ENCODE measurements at places on chromosomes 5 and 9.

DNA sequence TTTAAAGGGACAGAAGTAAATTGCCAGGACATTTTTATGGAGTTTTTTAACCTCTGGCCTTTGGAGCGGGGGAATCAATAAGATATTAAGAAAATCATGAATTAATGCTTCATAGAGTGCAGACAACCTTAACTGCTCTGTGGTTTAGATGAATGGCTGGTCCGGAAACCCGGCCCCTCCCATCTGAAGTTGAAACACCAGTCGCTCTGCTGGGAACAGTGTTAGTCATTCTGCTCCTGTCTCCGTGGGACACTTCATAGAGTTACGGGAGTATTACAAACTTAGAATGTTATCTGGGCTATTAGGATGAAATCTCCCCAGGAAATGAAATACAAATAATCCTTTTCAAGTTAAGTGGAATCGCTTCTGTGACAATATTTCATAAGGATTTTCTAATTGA, 110.1 kb upstream of the IRX2 start:
- no peak overlapping the region for H3K4me3 ChIP-seq
- H3K27ac ChIP-seq = no peak overlapping the region
- H3K27me3 ChIP-seq = no peaks in the 10 kb centered on the region
- H3K4me1 ChIP-seq = no peaks in the 10 kb centered on the region

GRCh38 chr5:24899180-24899579, 254.4 kb upstream of the CDH10 start:
- no peak for DNase-seq
- H3K4me3 ChIP-seq = no peak overlapping the region
- H3K27ac ChIP-seq = no peak overlapping the region
- H3K27me3 ChIP-seq = no peaks in the 10 kb centered on the region
- no peaks in the 10 kb centered on the region for H3K36me3 ChIP-seq
- no peaks in the 10 kb centered on the region for H3K4me1 ChIP-seq

DNA sequence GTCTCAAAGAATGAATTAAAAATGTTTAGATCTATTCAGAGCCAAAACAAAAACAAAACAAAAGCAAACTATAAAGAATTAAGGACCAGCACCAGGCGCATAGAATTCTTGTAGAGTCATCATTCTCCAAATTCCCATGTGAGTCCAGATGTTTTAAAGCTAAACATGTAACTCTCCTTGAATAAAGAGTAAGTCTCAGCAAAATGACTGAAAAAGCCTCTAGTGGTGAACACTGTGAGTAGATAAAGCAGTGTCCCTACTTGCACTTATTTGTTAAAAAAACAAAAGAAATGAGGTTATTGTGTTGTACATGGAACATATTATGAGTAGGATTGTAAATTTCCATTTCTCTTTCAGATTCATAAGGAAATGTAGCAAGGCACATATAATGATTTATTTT, 44.0 kb downstream of the NNT start:
- H3K27ac ChIP-seq = no peak overlapping the region
- H3K4me1 ChIP-seq = no peaks in the 10 kb centered on the region
- DNase-seq = no peak
- H3K27me3 ChIP-seq = no peaks in the 10 kb centered on the region
- H3K36me3 ChIP-seq = no peaks in the 10 kb centered on the region

- no peak overlapping the region for H3K4me3 ChIP-seq
- peaks cover 5% of the 10 kb centered on the region for H3K4me1 ChIP-seq
- DNase-seq = no peak
- H3K36me3 ChIP-seq = no peaks in the 10 kb centered on the region
- H3K27ac ChIP-seq = no peak overlapping the region
These were observed 143.3 kb downstream of the ALDH1A1 start for GRCh38 chr9:72809586-72809985.

GRCh38 chr9:127963041-127963358, 17.8 kb downstream of the EEIG1 start:
- no peak overlapping the region for H3K4me3 ChIP-seq
- peaks cover 50% of the 10 kb centered on the region for H3K4me1 ChIP-seq
- no peak for DNase-seq
- H3K27ac ChIP-seq = peak overlapping the region; percentile 96
- no peaks in the 10 kb centered on the region for H3K36me3 ChIP-seq

- DNase-seq = no peak
- H3K27ac ChIP-seq = no peak overlapping the region
These were observed 5.3 kb upstream of the ARHGEF37 start for GRCh38 chr5:149576021-149576420.

DNA sequence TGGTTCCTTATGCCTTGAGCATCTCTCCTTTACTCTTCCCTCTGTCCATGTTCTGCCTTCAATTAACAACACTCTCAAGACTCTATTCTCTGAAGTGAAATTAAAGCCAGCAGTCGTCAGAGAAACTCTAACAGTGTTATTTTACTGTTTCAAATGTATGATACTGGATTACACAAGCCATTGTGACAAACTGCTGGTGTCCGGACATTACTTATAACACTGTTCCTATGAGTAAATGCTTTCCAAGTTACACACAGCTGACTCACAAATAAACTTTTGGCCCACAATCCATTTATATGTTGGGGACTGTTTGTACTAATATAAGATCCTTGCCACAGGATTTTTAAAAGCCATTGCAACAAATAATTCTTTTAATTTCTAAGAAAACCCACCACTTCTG, 63.2 kb upstream of the GHR start:
- DNase-seq = no peak
- no peaks in the 10 kb centered on the region for H3K36me3 ChIP-seq
- no peaks in the 10 kb centered on the region for H3K4me1 ChIP-seq
- no peak overlapping the region for H3K4me3 ChIP-seq
- H3K27me3 ChIP-seq = no peaks in the 10 kb centered on the region
- H3K27ac ChIP-seq = no peak overlapping the region

DNA sequence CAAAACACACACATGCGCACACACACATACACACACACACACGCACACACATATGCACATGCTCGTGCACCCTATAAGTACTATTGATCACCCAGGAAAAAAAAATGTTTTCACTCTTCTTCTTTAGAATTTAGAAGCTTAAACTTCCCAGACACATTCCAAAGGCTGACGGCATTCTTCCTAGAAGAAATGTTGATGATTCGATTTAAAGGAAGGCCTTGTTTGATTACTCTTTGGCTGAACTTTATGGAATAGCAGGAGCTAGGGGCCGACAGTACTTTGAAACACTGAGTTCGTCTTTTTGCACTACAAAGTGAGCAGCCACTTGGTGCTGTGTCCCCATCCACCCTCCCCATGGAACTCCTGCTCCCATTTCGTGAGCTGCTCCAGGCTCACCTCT, 113.2 kb downstream of the EGFLAM start:
- no peaks in the 10 kb centered on the region for H3K36me3 ChIP-seq
- H3K27me3 ChIP-seq = no peaks in the 10 kb centered on the region
- DNase-seq = no peak
- H3K4me3 ChIP-seq = no peak overlapping the region
- no peaks in the 10 kb centered on the region for H3K4me1 ChIP-seq

DNA sequence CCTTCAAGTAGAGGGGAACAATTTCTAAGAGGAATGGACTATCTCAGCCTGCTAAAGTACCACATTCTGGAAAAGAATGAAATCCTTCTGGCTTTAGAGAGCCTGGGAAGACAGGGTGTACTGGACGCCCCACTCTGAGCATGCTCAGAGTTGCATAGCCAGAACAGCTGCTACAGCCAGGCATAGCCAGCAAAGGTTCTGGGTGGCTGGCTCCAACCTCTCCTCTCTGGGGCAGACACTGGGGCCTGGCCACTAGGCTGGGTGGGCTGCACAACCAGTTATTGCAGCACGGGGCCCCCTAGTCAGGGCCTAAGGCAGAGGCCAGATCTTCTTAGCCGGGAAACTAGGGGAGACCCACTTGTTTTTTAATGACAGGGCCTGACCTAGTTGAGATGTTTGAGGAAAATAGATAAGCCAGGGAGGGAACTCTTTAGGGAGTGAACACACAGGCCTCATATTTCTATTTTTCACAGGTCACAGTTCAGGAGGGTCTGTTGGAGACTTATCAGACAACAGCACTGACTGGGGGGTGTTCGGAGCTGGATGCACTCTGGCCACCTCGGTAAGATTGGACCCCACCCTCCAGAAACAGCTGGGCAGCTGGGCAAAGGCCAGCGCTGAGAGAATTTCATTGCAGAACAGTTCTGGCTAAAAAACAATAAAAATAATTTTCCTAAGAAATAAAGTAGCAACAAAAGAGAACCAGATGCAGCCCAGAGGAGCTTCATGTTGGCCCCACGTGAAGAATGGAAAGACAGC, 142.9 kb downstream of the LPAR1 start:
- no peak overlapping the region for H3K27ac ChIP-seq
- peak; percentile 30 for DNase-seq
- H3K4me1 ChIP-seq = no peaks in the 10 kb centered on the region
- H3K4me3 ChIP-seq = no peak overlapping the region
- no peaks in the 10 kb centered on the region for H3K36me3 ChIP-seq

- no peak overlapping the region for H3K4me3 ChIP-seq
- no peak overlapping the region for H3K27ac ChIP-seq
- DNase-seq = no peak
- no peaks in the 10 kb centered on the region for H3K4me1 ChIP-seq
- no peaks in the 10 kb centered on the region for H3K27me3 ChIP-seq
- H3K36me3 ChIP-seq = no peaks in the 10 kb centered on the region
These were observed 25.8 kb upstream of the SMIM23 start for GRCh38 chr5:171759777-171760176.

DNA sequence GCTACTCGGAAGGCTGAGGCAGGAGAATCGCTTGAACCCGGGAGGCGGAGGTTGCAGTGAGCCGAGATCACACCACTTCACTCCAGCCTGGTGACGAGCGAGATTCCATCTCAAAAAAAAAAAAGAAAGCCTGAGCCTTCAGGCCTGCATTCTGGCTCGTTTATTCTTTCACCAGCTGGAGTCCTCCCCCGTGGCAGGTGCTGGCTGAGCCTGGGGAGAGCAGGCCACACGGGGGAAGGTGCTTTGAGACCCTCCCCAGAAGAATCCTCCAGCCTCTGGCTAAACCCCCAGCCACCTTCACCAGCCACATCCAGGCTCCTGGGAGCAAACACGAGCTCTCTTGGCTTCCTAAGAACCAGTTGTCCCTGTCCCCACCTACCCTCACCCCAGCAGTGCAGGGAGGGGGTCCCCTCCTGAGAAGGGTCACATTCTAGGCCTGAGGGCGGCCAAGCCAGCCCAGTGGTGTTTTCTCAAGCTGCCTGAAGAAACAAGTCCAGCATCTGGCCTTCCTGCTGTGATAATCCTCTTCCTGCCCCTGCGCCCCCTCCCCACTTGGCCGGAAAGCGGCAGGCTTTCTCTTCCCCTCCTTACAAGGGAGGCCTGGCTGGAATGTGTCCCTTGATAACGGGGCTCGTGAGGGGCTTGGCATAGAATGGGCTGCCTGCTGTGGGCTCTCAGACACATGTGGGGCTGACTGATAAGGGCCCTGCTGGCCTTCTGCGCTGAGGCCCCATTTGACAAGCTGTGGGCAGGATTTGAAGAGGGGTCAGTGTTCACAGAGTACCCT, 41.5 kb downstream of the PLPP7 start:
- H3K4me1 ChIP-seq = no peaks in the 10 kb centered on the region
- H3K36me3 ChIP-seq = no peaks in the 10 kb centered on the region
- no peak overlapping the region for H3K27ac ChIP-seq
- no peak overlapping the region for H3K4me3 ChIP-seq
- DNase-seq = no peak
- H3K27me3 ChIP-seq = no peaks in the 10 kb centered on the region

DNA sequence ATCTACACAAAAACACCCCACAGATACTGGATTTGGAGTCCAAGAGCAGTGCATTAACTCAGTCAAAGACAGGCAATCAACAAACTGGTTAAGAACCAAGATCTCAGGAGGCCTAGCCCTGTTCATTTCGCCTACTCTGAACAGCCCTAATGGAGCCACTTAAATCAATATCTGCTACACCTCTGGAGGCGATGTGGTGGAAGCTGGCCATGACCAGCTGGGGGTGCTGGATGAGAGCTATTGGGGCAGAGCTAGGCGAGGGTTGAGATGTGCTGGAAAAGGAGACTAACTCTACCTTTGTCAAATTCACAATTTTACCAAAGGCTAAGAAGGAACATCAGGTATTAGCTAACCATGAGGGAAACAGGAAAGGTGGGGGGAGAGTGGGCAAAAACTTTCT, 23.3 kb upstream of the ARSB start:
- DNase-seq = no peak
- no peak overlapping the region for H3K27ac ChIP-seq
- no peaks in the 10 kb centered on the region for H3K27me3 ChIP-seq

DNA sequence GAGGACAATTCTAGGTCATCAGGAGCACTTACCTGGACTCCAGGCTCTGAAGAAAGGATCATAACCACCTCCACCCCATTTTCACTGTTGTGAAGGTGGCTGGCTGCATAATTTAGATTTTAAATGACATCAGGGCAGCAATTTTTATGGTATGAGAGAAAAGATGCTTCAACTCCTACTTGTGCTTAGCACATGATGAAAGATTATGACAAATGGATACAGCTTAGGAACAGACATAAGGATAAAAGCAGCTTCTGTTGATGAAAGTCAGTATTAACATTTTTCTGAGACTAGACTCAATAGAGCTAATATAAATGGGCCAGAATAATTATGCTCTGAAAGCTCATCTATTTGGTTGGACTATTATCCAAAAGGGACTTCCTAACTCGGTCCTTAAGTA, 72.2 kb downstream of the SIL1 start:
- DNase-seq = no peak
- no peak overlapping the region for H3K4me3 ChIP-seq
- no peaks in the 10 kb centered on the region for H3K4me1 ChIP-seq
- no peaks in the 10 kb centered on the region for H3K36me3 ChIP-seq
- H3K27ac ChIP-seq = no peak overlapping the region

DNA sequence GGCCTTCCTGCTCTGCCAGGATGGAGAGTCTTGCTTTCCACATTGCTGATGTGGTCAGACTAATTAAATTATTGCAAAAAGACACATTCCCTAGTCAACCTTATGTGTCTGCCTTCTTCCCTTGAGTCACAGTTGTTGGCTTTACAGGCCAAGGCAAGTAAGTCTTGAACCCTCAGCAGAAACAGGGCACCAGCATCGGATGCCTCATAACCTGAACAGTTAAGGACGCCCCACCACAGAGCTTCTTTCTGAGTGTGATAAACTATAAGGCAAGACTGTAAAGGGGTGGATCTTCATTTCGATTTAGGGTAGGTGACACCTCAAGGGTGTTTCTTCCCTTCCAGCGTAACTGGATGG, 670 bp upstream of the KIF2A start:
- H3K27ac ChIP-seq = peak overlapping the region; percentile 94
- peak overlapping the region; percentile 96 for H3K4me3 ChIP-seq

GRCh38 chr9:72537671-72538070, 16.3 kb downstream of the TMC1 start:
- no peaks in the 10 kb centered on the region for H3K36me3 ChIP-seq
- H3K4me3 ChIP-seq = no peak overlapping the region
- DNase-seq = no peak
- no peaks in the 10 kb centered on the region for H3K27me3 ChIP-seq
- H3K27ac ChIP-seq = no peak overlapping the region

DNA sequence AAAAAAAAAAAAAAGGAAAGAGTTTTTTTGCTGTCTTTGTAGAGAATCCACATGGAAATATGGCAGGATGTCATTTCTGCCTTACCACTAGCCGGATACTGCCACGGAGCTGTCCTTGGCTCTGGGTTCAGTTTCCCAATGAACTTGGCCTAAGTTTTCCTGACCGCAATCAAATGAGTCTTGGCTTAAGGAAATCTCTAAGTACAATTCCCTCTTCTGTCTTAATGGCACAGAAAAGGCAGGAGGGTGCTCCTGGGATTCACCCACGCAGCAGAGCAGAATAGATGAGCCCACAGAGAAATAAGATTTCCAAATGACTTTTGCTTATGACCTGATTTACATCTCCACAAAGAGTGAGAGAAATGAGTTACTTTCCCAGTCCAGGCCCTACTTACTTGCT, 284.0 kb upstream of the VLDLR start:
- H3K27ac ChIP-seq = no peak overlapping the region
- no peak overlapping the region for H3K4me3 ChIP-seq
- H3K27me3 ChIP-seq = no peaks in the 10 kb centered on the region
- DNase-seq = no peak
